ENCODE measurements at places on chromosomes 12 and 14. TPM values are rescaled to one million over a fixed set of nuclear protein-coding genes. Genes with fewer than 3 reads are reported as not detected.

DNA sequence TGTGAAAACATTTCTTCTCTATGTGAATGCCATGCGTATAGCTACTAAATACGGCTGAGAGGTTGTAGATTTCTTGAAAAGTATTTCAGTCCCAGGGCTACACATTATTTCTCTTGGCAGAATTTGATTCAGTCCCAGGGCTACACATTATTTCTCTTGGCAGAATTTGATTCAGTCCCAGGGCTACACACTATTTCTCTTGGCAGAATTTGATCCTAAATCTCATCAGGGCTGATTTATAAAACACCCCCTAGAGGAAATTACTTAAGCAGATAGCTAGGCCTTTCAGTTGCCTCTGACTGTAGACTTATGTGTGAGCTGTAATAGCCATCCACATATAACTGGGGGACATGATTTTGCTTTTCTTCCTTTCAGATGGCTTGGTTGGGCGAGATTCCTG is 50.4 kb downstream of the AK7 start:
- H3K27ac ChIP-seq, result no peak overlapping the region
- H3K4me1 ChIP-seq, result no peaks in the 10 kb centered on the region
- no peaks in the 10 kb centered on the region for H3K27me3 ChIP-seq
- DNase-seq, result peak; percentile 8

DNA sequence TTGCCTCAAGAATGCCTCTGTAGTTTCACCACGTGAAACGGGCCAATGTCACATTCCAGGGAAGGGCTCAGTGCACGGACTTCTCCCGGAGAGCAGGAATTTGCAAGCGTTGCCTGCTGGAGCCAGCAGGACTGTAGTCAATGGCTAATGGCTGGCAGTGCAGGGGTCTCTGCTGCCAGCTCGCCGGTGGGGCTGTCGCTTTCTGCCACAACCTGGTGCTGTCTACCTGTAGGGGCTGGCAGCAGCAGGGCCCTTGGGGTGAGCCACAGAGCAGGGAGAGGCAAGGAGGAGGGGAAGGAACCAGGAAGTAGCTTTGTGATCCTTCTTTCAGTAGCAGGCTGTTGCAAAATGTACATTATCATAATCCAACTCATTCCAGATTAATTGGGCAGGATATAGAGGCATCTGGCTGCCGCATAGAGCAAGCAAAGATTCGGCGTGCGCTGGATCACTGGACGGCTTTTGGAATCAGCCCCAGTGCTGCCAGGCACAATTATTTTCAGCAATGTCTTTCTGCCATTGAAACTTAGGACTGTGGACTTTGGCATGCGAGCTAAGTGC is 114.1 kb downstream of the PAPOLA start:
- no peaks in the 10 kb centered on the region for H3K27me3 ChIP-seq
- H3K4me1 ChIP-seq, result no peaks in the 10 kb centered on the region
- H3K27ac ChIP-seq, result no peak overlapping the region
- H3K4me3 ChIP-seq, result no peak overlapping the region
- H3K36me3 ChIP-seq, result no peaks in the 10 kb centered on the region

DNA sequence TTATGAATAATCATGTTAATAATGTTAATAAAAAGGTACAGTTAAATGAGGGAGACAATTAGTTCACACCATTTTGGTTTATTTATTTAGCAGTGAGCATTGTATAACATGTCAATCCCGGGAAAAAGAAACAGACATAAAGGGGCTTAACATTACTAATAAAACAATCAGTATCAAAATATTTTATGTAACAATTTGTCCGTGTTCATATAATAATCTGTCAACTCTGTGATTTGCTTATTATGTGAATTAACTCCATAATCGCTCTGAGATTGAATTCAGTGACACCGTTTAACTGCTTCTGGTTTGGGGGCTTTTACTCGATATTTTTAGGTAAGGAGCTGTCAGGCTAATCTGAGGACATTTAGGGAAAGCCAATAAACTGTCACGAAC is 95.8 kb upstream of the HMGA2 start:
- DNase-seq, result peak; percentile 4
- H3K36me3 ChIP-seq, result no peaks in the 10 kb centered on the region

DNA sequence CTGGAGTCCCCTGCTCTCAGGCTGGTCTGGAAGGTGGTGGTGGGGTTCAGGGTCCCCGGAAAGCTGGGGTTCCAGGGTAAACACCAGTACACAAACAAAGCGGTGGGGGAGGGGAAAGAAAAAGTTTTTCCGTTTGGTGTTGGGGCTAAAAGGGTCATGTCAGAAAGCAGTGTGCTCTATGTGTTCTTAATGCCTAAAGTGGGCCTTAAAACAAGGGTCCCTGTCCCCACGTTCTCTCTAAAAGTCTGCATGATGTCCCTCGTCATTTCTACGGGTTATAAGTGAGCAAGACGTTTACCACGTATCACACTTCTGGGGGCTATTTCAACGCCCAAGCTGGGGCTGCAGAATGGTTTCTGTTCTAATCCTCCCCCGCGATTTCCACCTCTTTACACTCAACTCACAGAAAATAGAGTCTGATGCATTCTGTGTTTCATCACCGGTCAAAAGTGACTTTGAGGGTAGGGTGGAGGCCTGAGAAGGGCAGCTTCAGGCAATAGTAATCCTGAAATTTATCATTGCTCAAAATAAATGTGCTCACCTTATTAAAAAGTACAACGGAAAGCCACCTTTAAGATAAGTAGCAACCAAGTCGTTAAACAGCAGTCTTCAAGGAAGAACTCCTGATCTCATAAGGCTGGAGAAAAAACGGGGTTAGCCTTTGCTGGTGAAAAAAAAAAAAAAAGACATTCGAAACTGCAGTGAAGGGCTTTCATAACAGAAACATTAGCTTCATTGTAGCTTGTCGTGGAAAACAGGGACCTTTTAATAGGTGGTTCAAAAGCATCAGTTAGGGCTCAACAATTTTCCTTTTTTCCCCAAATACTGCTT is 63.9 kb upstream of the PTGR2 start:
- peaks cover 53% of the 10 kb centered on the region for H3K4me1 ChIP-seq
- H3K36me3 ChIP-seq, result no peaks in the 10 kb centered on the region
- H3K27ac ChIP-seq, result peak overlapping the region; percentile 93

DNA sequence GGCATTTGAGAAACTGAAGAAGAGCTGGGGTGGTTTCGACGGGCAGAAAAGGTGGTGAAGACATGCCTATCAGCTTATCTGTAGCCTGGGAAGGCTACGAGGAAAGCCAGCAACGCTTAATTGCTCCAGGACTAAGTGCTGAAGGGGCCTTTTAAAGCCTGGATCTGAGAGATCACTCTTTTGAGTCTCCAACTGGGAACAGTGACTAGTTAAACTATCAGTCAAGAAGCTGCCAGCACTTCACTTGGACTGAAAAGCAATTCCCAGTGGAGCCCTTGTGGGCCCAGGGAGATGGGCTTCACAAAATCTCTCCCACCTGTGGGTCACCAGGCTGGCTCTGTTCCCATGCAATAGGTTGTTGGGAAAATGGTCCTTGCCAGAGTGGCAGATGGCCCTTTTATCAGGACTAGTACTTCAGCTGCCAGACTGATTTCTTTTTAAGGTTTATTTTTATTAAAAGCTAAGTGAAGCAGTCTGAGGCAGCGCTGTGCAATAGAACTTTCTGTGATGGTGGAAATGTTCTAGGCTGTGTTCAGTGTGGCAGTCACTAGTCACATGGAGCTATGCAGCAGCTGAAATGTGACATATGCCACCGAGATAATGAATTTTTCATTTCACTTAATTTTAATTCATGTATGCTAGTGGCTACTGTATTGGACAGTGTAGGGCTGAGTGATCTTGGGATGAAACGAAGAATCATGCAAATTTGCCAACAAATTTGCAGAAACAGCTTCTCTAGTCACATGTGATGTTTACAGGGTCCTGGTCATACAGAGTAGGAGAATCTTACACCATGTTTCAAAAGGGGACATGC is 276.8 kb downstream of the PCNX1 start:
- no peaks in the 10 kb centered on the region for H3K27me3 ChIP-seq
- no peaks in the 10 kb centered on the region for H3K36me3 ChIP-seq
- DNase-seq, result no peak

DNA sequence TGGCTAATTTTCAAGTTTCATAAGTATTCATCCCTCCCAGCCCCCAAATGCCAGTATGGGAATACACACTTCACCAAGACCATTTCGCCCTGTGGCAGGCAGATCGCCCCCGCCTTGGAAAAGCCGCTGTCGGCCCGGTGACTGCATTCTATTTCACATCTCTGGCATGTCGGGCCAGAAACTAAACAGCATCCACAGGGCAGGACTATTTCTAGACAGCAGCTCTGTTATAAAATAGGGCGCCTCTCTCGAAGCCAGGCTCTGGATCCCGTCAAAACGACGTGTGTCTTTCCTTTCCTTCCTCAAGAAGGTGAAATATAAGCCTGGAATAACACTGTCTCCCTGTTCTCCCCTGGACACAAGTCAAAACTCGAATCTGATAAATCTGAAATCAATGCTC is 56.8 kb downstream of the GSC start:
- H3K4me3 ChIP-seq, result no peak overlapping the region
- H3K36me3 ChIP-seq, result no peaks in the 10 kb centered on the region
- H3K27me3 ChIP-seq, result peaks cover 2% of the 10 kb centered on the region
- H3K4me1 ChIP-seq, result no peaks in the 10 kb centered on the region
- H3K27ac ChIP-seq, result no peak overlapping the region

GRCh38 chr12:14846876-14847580 is 3.7 kb upstream of the ART4 start:
- no peak overlapping the region for H3K4me3 ChIP-seq
- peak; percentile 86 for DNase-seq

DNA sequence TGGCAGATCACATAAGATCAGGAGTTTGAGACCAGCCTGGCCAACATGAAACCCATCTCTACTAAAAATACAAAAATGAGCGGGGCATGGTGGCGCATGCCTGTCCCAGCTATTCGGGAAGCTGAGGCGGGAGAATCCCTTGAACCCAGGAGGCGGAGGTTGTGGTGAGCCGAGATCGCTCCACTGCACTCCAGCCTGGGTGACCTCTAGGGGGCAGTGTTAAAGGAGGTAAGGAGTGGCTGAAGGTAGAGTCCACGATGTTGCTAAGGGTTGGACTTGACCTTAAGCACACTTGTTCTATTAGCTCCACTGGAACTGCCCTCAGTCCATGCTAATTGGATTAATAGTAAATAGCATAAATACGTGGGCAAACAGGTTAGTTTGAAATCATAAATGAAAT is 62.4 kb upstream of the PSMC1 start:
- H3K4me3 ChIP-seq, result no peak overlapping the region
- DNase-seq, result no peak
- peaks cover 4% of the 10 kb centered on the region for H3K27me3 ChIP-seq
- no peak overlapping the region for H3K27ac ChIP-seq

GRCh38 chr12:79006306-79006705 is 141.7 kb downstream of the SYT1 start:
- H3K4me3 ChIP-seq, result no peak overlapping the region
- H3K36me3 ChIP-seq, result no peaks in the 10 kb centered on the region
- no peak for DNase-seq
- H3K27me3 ChIP-seq, result no peaks in the 10 kb centered on the region
- H3K4me1 ChIP-seq, result no peaks in the 10 kb centered on the region
- H3K27ac ChIP-seq, result no peak overlapping the region

DNA sequence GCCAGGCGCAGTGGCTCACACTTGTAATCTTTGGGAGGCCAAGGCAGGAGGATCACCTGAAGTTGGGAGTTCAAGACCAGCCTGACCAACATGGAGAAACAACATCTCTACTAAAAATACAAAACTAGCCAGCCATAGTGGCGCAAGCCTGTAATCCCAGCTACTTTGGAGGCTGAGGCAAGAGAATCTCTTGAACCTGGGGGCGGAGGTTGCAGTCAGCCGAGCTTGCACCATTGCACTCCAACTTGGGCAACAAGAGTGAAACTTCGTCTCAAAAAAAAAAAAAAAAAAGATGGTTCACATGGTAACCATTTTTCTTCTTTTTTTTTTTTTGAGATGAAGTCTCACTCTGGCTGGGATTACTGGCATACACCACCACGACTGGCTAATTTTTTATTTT is 35.3 kb downstream of the SLC2A14 start:
- no peak for DNase-seq
- H3K27ac ChIP-seq, result no peak overlapping the region
- H3K27me3 ChIP-seq, result peaks cover 2% of the 10 kb centered on the region
- H3K4me3 ChIP-seq, result no peak overlapping the region

DNA sequence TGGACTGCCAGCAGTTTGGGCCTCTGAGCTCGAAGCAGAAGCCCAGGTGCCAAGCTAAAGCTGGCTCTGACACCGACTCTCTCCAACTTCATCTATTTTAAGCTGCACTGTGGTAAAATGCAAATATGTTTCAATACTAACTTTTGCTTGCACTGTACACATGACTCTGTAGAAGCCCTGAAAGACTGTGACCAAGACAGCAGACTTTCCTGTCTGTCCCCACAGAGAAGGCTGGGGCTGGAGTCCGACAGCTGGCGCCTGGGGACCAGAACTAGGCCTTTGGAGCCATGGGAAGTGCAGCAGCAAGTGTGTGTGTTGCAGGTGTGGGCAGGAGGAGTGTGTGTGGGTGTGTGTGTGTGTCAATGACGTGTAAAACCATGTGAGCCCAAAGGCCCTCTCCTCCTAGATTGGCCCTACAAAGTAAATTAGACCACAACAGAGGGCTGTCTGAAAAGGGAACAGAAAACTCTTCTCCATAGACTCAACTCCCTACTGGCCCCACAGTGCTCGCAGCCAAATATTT is 16.4 kb upstream of the RAB35 start:
- no peak overlapping the region for H3K4me3 ChIP-seq
- no peak for DNase-seq
- peaks cover 1% of the 10 kb centered on the region for H3K4me1 ChIP-seq
- H3K27ac ChIP-seq, result no peak overlapping the region
- no peaks in the 10 kb centered on the region for H3K27me3 ChIP-seq

DNA sequence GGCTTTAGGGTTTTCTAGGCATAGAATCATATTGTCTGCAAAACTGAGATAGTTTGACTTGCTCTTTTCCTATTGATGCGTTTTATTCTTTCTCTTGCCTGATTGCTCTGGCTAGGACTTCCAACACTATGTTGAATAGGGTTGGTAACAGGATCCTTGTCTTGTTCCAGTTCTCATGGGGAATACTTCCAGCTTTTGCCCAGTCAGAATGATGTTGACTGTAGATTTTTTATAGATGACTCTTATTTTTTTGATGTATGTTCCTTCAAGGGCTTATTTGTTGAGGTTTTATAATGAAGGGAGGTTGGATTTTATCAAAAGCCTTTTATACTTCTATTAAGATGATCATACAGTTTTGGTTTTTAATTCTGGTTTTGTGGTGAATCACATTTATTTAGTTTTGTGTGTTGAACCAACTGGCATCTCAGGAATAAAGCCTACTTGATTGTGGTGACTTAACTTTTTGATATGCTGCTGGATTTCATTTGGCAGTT is 478.2 kb downstream of the TMEM117 start:
- H3K36me3 ChIP-seq, result no peaks in the 10 kb centered on the region
- no peaks in the 10 kb centered on the region for H3K4me1 ChIP-seq
- no peaks in the 10 kb centered on the region for H3K27me3 ChIP-seq
- DNase-seq, result no peak
- no peak overlapping the region for H3K4me3 ChIP-seq

- no peaks in the 10 kb centered on the region for H3K4me1 ChIP-seq
- no peaks in the 10 kb centered on the region for H3K27me3 ChIP-seq
- no peaks in the 10 kb centered on the region for H3K36me3 ChIP-seq
- no peak for DNase-seq
- no peak overlapping the region for H3K27ac ChIP-seq
Measured at GRCh38 chr14:38583471-38583870, 327.6 kb upstream of the CLEC14A start.

- peaks cover 35% of the 10 kb centered on the region for H3K4me1 ChIP-seq
- H3K27ac ChIP-seq, result peak overlapping the region; percentile 61
- H3K36me3 ChIP-seq, result peaks cover 29% of the 10 kb centered on the region
- peak; percentile 59 for DNase-seq
- H3K4me3 ChIP-seq, result no peak overlapping the region
Measured at GRCh38 chr12:50088577-50089335, 3.6 kb downstream of the SMARCD1 start.

GRCh38 chr12:53289891-53290290 is 5.5 kb upstream of the PFDN5 start:
- no peaks in the 10 kb centered on the region for H3K27me3 ChIP-seq
- H3K36me3 ChIP-seq, result peaks cover 11% of the 10 kb centered on the region
- peak overlapping the region; percentile 31 for H3K27ac ChIP-seq
- peak; percentile 33 for DNase-seq
- H3K4me1 ChIP-seq, result peaks cover 19% of the 10 kb centered on the region

FAM181A gene
- total RNA-seq, result not detected

HEATR5A gene
- total RNA-seq, result 45.3 TPM
